RPMI7951 (cell line): ENCODE measurements at places on chromosomes 12 and 14.
A peak's percentile ranks its signal among the peaks of the same experiment; 100 is the strongest.

DNA sequence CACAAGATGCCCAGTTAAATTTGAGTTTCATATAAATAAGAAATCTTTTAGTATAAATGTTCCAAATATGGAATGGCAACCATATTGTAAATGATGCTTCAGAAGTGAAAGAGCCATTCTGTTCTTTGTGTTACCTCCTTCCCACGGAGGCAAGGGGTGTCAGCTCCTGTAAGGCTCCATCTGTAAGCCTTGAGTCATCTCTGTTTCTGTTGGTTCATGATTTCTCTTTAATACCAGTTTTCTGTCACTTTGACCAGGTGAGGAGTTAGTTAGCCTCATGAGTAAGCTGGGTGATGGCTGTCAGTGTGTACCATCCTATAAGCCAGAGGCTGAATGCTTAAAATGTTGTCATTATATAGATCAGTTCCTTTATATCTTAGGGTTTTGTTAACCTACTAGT lies 61.9 kb downstream of the TMEM30B start:
- no peak for DNase-seq

- DNase-seq, result peak; percentile 90
Observed at GRCh38 chr14:65290830-65291229, 121.7 kb upstream of the FUT8 start.

DNA sequence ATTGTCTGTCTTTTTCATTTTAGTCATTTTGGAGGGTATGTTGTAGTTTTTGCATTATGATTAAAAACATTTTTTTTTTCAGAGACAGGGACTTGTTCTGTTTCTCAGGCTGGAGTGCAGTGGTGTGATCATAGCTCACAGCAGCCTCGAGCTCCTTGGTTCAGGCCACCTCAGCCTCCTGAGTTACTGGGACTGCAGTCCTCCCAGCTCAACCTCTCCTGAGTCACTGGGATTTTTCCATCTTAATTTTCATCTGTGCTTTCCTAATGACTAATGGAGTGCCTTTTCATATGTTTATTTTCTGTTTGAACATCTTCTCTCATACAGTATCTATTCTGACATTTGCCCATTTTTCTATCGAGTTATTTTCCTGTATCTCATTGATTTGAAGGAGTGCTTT lies 52.6 kb downstream of the DYRK2 start:
- peak; percentile 67 for DNase-seq

DNA sequence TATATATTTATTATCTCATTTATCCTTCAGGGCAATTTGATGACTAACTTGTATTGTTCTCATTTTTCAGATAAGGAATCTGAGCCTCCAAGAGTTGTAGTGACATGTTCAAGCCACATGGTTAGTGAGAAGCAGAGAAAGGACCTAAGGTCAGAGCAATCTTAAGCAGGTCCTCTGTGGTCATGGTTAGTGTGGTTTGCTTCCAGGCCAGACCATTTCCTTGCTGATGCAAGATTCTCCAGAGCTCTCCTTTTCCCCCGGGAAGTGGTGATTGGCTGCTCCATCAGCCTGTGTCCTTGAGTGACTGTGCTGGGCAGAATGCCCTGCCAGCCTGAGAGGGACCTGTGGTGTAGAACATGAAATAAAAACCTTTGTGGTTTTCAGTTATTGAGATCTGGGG lies 141.3 kb downstream of the KTN1 start:
- peak; percentile 93 for DNase-seq

GRCh38 chr14:42545636-42546035 lies 939.0 kb downstream of the LRFN5 start:
- no peak for DNase-seq

DNA sequence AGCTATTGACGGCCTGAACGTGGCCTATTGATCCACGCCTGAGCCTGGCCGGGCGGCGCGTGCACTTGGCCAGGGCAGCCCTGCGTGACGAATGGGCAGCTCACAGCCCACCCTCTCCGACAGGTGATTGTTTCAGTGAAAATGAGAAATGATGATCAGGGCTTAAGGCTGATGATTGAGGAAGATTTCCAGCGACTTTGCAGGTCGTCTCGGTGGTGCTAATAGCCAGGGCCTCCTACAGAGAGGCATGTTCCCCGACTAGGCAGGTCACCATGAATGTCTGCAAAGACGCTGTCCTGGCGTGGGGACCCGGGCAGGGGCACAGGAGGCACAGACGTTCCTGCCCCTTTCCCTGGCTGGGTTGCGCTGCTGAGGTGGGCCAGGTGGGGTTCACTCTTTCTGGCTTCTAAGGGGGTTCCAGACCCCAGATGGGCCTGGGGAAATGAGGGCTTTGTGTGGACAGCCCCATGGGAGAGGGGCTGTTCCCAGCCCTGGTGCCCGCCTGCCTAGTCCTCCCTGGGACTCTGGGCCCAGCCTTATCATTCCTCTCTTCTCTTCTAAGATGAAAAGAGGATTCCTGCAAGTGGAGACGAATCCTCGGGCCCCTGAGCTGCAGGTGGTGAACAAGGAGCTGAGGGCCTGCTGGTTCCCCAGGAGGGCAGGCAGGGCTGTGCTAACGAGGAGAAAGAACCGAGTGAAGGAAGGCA lies 157.4 kb downstream of the KIF26A start:
- no peak for DNase-seq

DNA sequence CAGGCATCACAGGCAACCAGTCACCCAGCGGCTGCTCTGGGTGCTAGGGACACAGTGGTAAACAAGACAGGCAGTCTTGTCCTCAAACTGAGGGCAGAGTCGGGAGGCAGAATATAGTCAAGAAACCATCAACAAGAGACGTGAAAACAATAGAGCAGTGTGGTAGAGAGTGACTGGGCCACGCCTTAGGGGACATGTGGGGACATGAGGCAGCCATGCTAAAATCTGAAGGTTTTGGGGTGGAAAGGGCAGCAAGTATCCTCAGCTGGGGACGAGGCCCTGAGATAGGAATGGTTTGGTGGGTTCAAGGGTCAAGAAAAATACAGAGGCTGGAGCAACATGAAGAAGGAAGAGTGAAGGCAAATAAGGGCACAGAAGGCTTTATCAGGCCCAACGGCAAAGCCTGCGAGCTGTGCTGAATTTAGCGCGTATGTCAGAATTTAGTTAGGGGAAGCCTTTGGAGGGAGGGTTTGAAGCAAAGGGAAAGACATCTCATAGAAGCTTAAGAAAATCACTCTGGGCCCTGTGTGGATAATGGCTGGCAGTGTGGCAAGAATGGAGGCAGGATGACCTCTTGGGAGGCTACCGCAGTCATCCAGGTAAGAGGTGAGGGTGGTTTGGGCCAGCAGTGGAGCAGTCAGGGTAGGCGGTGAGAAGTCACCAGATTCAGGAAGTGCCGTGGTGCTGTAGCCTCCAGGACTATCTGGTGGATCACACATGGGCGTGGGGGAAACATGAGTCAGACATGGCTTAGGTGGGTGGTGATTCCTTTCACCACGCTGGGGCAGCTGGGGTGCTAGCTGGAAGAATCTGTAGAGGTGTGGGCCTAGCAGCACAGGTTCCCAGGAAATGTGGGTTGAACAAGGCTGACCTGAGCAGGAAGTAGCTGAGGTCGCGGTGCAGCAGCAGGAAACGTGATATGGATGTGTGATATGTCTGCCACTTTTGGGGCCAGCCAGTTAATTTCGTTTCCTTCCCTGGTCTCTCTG lies 3.0 kb downstream of the EVL start:
- DNase-seq, result peak; percentile 24

DNA sequence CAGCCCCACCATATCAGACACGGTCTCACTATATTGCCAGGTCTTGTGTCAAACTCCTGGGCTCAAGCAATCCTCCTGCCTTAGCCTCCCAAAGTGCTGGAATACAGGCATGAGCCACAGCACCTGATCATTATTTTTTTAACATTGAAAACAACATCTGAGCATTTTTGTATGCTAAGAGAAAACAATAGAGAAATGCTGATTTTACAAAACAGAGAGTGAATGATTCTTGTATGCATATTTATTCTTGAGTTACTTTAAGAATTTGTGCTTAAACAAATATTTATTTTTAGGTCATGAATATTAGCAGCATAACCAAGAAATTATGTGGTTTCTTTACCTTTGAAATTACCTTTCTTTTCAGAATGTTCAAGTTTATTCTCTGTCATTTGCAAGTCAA lies 81.8 kb upstream of the KITLG start:
- no peak for DNase-seq

GRCh38 chr14:22553445-22553844 lies 35.6 kb downstream of the DAD1 start:
- DNase-seq, result no peak

DNA sequence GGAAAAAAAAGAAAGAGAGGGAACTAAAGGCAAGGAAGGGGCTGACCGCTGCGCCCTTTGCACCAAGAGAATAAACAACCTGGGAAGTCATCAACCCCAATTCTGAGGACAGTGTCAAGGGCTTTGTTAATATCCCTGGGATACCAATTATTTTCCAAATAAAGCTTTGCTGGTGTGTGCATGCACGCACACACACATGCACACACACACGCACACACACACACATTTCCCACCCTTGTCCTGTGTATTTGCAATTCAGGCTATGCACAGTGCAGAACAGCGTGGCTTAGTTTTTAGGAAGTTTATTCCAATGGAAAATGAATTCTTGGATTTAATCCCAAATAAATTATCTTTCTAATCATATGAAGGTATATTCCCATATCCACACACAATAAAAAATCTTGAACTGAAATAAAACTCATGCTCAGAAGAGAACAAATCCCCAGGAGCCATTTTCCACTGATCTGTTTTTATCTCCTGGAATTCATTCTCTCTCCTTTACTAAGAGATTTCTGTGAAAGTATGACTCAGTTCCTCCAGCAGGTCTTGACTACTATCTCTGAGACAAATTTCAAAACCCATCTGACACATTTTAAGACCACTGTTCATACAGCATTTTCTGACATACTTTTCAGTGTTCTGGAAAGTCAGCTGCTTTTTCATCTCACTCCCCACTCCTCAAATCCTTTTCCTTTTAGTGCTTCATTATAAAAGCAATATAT lies 334.4 kb upstream of the ATP2B1 start:
- DNase-seq, result peak; percentile 59

GRCh38 chr14:72333357-72333756 lies 401.1 kb downstream of the RGS6 start:
- no peak for DNase-seq

DNA sequence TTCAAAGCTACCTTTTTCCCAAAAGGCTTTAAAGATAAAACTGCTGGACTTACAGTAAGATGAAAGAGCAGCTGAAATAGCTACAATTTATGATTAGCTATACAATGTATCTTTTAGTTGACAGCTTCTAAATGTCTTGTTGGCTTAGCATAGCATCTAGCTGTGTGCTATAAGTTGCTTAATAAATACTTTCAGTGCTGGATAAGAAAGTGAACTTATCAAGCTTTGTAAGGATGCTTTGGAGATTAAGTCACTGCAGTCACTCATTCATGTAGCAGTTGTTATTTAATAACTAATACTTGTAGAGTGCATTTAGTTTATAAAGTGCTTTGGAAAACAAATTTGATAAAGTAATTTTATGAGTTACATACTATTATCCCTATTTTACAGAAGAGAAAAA lies 14.6 kb downstream of the CFAP54 start:
- no peak for DNase-seq
